CD4-positive, alpha-beta T cell treated with Interleukin-17A for 1 hour (primary cell): ENCODE measurements at places on chromosomes 11 and 22.

DNA sequence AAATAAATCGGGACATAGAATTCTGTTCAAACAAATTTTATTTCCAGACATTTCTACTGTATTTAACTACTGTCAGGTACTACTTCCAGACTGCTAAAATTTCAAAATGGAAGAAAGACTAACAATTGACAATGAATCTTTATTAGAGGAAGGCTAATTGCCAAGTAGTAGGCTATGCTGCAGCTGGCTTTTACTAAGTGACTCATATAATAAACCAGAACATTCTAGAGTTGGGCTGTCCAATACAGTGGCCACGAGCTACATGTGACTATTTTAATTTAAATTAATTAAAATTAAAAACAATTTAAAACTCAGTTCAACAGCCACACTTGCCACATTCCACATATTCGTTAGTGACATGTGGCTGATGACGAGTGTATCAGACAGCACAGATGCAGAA lies 27.6 kb downstream of the CHKA start:
- DNase-seq, result no peak

GRCh38 chr22:45446216-45446615 lies 32.7 kb downstream of the RIBC2 start:
- DNase-seq, result no peak

DNA sequence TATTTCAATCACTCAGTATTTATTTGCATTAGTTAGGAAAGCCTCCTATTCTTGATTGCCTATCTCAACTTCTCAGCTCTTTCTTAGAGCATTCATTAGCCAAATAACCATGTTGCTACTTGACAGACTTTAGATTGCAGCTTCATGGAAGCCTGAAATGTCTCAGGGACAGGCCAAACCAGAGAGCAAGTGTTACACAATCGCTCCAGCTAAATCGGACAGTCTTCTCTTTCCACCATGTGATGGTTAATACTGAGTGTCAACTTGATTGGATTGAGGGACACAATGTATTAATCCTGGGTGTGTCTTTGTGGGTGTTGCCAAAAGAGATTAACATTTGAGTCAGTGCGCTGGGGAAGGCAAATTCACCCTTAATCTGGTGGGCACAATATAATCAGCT lies 106.5 kb upstream of the DRD2 start:
- no peak for DNase-seq

DNA sequence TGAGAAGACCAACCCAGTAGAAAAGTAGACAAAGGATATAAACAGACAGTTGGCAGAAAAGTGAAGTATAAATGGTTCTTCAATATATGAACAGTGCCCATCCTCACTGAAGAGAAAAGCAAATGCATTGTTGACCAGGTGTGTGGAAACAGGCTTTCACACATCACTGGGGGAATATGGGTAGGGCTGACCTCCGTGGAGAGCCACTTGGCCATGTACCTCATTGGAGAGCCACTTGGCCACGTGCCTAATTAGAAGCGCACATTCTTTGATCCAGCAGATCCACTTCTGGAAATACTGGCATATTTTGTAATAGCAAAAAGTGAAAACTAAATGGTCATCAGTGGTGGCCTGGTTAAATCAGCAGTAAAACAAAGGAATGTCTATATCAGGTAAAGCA lies 43.2 kb downstream of the PPP6R3 start:
- DNase-seq, result no peak

GRCh38 chr11:111982019-111982464 lies 43.2 kb upstream of the DLAT start:
- peak; percentile 56 for DNase-seq

DNA sequence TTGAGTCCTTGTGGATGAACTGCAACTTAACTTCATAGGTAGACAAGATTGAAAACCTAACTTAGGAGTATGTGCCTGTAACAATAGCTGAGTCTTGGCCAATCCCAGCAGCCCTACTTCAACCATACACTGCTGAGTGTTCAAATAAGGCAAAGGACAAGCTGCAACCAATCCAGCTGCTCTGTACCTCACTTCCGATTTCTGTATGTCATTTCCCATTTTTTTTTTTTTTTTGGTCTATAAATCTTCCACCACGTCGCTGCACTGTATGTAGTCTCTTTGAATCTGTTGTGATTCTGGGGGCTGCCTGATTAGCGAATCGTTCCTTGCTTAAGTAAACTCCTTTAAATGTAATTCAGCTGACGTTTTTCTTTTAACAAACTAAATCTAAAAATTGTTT lies 35.4 kb upstream of the FLI1 start:
- DNase-seq, result no peak

- DNase-seq, result no peak
Measured at GRCh38 chr11:134272381-134273316, 3.5 kb upstream of the GLB1L3 start.

- DNase-seq, result no peak
Measured at GRCh38 chr11:17718510-17718962, 835 bp upstream of the MYOD1 start.

- no peak for DNase-seq
Measured at GRCh38 chr11:32005786-32006416, 85.0 kb upstream of the RCN1 start.

- no peak for DNase-seq
Measured at GRCh38 chr22:27816552-27816951, 15.0 kb upstream of the MN1 start.

DNA sequence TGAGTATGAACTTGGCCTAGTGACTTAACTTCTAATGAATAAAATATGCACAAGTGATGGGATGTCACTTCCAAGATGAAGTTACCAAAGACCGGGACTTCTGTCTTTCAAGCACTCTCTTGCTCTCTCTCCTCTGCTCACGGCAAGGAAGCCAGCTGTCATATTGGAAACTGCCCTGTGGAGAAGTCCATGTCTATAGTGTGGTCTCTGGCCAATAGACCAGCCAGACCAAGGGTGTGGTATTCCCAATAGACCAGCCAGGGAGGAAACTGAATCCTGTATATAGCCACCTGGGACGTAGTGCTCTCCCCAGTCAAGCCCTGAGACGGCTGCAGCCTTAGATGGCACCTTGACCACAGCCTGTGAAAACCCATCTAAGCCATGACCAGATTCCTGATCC lies 93.2 kb upstream of the ALX4 start:
- DNase-seq, result no peak

- peak; percentile 81 for DNase-seq
Measured at GRCh38 chr11:6618117-6619003, 862 bp downstream of the TPP1 start.

DNA sequence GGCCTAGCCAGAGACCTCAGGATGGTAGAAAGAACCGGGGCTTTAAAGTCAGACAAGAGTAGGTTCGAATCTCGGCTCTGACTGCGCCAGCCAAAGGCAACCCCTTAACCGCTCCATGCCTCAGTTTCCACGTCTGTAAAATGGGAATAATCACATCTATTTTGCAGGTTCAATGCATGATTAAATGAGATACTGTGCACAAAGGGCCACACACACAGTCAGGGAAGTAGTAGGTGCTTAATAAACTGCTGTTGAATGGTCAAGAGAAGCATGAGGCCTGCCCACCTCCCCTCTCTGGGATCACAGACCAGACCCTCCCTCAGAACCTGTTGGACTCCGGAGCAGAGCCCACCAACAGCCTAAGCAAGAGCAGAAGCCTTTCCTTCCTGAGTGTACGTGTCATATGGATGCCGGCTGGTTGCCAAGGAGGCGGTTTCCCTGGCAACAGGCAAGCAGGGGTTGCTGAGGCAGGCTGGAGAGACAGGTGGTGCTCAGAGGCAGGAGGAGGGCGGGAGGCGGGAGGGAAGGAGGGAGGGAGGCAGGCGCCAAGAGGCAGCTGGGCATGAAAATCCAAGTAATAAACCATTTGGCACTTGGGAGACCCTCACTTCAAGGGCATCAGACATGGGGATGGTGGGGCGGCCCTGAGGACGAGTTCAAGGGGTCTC lies 43.9 kb downstream of the NFAM1 start:
- DNase-seq, result no peak

DNA sequence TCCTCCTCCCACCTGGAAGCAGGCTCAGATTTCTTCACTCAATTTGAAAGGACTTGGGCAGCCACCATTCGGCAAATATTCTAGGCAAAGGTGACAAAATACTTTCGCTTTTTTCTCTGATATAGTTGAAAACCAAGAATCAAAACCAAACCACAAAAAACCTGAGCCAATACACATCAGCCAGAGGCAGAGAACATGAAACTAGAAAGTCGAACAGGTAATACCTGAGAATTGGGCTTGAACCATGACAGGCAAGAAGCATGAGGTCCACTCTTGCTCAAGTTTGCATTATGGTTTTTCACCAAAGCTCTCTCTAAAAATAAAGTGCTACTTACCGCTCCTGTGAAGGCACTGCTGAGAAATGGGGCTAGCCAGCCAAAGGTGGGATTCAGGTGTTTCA lies 26.2 kb upstream of the LDLRAD3 start:
- no peak for DNase-seq

DNA sequence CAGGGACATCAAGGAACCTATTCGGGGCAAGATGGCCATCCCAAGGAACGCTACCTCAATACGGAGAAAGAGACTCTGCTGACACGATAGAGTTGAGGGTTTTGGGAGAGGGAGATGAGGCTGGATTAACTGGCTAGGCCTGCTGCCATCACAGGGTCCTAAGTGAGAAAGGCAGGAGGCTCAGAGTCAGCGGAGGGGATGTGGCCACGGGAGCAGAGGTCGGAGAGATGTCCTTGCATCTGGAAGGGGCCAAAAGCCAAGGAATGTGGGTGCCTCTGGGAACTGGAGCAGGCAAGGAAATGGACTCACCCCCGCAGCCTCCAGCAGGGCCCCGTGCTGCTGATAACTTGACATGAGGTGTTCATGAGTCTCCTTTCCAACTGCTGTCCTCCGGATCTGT lies 31.0 kb upstream of the RFPL3 start:
- no peak for DNase-seq
